ENCODE measurements at places on chromosomes 6 and 20.

- no peak for DNase-seq
These were observed 111.6 kb downstream of the SNX5 start for GRCh38 chr20:17856837-17857605.

GRCh38 chr6:44630125-44631028, 242.9 kb downstream of the CDC5L start:
- peak; percentile 39 for DNase-seq

GRCh38 chr6:99138445-99138844, 190.7 kb upstream of the FBXL4 start:
- DNase-seq, result no peak

DNA sequence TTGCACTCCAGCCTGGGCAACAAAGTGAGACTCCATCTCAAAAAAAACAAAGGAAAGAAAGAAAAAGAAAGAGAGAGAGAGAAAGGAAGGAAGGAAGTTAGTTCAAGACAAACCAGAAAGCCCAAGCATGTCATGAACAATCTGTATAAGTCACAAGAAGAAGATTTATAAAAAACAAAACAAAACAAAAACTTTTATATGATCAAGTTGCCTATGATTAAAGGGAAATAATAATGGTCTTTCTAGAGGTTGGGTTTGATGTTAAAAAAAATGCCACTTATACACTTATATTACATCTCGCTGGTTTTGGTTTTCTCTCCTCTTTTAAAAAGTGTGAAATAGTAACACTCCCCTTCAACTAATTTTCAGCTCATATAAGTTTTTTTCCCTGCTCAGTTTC, 146.2 kb upstream of the CARMIL1 start:
- DNase-seq, result no peak

DNA sequence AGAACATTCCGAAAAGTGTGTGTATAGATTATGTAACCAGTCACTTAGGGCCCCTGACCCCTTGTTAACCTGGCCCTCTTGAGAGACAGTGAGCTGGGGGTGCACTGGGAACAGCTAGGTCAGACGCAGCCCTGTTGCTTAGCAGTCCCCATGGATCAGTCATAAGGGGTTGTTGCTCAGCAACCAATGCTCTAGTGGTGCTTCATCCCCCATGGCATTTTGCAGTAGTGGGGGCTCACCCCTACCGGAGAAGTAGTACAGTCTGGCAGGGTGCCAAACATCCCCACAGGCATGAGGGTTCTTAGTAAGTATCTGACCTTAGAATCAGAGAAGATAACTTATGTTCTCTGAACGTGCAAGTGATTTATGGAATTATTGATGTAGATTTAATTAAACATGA, 12.3 kb downstream of the PKIB start:
- DNase-seq, result no peak

DNA sequence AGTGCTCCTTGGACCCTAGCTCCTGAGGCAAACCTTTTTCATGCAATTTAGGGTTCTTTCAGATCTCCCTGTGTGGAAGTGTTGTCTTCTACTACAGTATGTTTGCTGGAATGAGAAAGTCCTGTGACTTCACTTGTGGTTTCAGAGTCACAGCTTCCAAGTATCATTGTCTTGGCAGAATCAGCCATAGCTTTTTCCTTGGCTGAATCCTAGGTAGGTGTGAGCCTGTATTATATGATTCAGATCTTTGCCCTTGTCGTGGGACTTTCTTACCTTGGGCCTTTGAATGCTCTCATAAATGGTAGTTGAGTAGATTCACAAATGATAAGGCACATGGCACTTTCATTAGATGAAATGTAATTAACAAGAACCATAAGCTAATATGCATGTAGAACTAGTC, 16.5 kb downstream of the CARMIL1 start:
- no peak for DNase-seq

GRCh38 chr6:29486577-29486976, 1.2 kb downstream of the MAS1L start:
- no peak for DNase-seq

- DNase-seq, result no peak
These were observed 40.5 kb downstream of the BEND6 start for GRCh38 chr6:56995347-56995902.

GRCh38 chr6:33425668-33426577, 6.1 kb downstream of the SYNGAP1 start:
- peak; percentile 68 for DNase-seq

DNA sequence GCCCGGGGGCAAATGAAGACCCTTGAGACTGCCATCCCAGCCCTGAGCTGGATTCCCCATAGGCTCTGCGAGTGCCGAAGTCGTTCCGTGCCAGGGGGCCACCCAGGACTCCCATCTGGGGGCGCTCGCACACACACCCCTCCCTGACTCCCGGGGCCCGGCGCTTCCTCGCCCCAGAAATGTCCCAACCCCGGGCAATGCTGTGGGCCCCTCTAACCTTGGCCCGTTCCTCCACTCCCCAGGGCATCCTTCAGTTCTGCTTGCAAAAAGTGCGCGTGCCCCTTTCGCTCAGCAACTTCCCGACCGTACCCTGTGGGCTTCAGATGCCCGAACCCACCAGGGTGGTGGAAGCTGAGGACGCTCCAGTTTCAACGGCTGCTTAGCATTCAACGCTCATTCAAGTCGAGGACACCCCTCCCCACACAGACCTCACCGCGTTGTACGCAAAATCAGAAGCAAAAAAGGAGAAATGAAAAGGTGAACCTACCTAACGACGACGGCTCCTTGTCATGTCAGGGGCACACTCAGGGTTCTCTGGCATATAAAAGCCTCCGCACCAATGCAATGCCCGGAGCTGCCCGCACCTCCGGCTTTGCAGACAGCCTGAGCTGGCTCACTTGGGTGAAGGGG, 25.3 kb downstream of the RIPOR2 start:
- no peak for DNase-seq

DNA sequence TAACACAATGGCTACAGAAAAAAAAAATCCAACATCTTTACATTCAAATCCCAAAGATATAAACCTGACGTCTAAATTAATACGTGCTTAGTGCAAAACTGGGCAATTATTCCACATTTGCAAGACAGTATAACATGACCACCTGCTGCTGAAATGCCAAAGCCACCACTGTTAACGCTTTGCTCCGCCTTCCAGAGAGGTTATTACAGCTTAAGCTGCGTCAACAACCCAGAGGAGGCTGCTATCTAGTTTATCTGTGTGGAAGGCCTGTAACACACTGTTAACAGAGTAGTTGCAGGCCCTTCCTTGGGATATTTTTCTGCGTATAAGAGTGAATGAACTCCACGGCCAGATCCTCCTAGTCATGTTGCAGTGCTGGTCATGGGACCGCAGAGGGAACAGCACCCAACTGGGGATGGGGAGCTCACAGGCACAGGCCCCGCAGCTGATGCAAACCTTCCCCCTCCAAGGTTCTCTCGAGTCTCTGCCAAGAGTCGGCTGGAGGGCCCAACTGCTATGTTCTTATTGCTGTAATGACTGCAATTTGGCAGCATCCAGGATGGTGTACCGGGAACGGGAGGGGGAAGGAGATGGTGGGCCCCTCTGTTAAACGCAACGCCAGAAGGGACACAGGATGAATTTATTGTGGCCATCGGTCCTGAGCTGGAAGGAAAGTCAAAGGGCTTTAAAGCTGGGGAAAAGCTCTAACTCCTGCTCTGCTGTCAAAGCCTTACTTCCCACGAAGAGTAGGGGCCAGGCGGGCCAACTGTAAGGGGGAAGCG, 993 bp upstream of the NCOA7 start:
- peak; percentile 74 for DNase-seq

- no peak for DNase-seq
These were observed 29.4 kb upstream of the KIF3B start for GRCh38 chr20:32248043-32248442.

DNA sequence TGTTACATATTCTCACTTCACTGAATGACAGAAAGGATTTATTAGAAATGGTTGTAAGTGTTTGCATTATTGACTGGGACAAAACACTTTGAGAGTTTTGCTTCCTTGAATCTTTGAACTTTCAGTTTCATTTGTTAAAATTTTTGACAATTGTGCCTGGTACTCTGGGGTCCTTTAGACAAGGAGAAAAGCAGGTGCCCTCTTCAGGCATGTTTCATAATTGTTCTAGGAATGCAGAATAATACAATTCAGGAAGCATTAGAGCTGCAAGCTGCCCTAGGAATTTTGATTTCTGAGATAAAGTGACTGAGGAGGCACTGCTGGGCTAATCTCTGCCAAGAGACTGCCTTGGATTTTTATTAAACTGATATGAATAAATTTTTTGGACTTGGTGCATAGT, 49.7 kb downstream of the TOP1 start:
- DNase-seq, result peak; percentile 12

GRCh38 chr20:21633829-21634228, 71.6 kb upstream of the PAX1 start:
- no peak for DNase-seq

DNA sequence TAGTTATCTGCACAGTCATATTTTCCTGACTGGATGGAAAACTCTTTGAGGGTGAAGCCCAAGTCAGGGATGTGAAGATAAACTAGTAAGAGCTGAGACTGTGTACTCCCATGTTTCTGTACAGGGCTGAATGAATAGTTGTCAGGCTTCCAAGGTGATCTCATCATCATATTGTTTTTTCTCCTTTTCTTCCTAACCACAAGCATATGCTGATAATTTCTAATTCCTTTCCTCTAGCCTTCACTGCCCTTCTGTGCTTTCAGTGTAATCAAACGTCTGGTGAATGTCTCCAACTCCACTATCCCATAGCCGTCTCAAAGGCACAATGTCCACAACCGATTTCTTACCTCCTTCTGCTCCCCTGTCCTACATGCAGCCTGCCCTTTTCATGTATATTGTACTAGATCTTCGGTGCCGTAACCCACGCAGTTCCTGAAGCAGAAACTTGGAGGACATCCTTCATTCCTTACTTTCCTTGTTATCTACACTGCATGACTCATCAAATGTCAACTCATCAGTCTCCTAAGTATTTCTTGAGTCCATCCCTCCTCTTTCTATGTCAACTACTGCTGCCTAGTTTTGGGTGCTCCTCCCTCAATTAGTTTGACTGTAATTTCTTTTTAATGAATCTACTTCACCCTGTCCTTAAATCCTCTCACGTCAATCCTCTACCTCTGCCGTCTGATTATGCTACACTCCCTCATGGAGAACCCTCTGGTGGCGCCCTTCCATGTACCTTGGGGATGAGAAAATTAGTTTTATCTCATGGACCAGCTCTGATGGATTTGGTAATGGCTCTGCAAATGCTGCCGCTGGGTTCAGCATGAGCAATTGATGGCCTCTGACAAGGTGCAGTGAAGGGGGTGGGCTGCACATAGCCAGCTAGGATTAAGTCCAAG, 21.9 kb downstream of the NCOA7 start:
- DNase-seq, result peak; percentile 19

DNA sequence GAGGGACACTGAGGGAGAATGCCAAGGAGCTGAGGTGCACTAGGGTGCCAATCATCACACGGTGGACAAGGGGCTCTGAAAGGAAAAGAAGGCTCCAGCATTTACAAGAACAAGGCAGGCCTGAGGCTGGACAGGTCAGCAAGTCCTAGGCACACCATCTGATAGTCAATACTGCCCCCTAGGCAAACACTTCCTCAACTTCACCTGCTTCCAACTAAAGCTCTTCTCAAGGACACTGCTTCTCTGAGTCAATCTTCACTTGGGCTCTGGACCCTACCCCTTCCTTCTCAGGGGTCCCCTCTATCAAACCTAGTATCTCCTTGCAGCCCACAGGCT, 37.7 kb upstream of the SLC4A11 start:
- peak; percentile 5 for DNase-seq

DNA sequence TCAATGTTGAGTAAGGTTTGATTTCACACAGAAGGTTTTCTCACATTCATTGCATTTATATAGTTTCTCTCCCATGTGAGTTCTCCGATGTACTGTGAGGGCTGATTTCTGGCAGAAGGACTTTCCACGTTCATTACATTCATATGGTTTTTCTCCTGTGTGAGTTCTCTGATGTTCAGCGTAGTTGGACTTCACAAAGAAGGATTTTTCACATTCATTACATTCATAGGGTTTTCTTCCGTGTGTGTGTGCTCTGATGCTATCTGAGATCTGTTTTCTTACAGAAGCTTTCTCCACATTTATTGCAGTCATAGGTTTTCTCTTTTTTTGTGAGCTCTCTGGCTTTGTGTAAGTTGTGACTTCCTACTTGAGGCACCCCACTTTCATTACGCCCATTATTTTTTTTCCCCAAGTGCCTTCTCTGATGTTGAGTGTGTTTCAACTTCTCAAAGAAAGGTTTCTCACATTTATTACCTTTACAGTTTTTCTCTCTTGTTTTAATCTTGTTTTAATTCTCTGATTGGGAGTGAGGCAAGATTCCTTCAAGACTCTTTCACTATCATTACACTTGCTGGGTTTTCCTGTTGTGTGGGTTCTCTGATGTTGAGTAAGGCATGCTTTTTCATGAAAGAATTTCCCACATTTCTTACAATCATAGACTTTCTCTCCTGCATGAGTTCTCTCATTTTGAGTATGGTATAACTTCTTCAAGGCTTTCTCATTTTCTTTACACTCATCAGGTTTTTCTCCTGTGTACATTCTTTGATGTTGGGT, 50.0 kb upstream of the ELMO2 start:
- no peak for DNase-seq

DNA sequence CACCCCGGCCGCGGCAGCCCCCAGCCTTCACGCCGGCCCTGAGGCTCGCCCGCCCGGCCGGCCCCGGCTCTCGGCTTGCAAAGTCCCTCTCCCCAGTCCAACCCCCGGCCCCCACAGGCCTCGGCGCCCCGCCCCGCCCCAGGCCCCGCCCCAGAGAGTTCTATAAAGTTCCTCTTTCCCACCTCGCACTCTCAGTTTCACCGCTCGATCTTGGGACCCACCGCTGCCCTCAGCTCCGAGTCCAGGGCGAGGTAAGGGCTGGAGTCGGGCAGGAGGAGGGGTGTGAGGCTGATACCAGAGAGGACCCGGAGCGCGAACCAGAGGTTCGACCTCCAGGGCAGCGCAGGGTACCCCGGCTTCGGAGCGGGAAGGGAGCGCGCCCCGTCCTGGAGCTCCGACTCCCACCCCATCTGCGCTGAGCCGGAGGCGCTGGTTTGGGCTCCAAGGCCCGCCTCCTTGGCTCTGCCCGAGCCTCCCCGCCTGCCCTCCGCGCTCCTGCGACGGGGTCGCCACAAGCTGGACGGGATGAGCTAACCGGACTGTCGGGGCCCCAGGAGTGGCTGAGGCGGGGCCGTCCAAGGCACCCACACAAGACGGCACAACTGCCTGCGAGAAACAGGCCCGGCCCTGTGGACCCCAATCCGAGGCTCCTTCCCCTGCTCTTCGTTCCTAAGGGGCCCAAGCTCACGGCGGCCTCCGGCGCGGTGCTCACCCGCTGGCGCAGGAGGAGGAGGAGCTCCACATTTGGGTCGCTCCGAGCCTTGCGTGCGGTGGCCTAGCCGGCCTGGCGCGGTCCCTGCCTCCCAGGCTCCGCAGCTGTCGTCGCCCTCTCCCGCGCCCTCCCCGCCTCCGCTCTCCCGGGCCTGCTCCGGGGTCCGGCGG, at the start of gene IRF4:
IRF4 (plus strand) TSS at position 194 of the 882 bp plus-strand sequence. CDS start 1,401 bp downstream, outside the sequence.
- DNase-seq, result no peak

DNA sequence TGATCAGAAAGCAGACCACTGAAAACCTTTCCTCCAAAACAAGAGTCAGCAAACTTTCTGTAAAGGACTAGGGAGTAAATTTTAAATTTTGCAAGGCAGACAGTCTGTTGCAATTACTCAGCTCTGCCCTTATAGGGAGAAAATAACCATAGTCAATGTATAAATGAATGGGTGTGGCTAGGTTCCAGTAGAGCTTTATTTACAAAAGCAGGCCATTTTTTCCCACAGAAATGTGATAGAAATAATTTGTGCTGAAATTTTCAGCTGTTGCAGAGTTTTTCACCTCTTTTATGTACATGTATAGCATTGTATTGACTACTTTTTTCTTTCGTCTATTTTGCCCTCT, 7.7 kb downstream of the AMD1 start:
- DNase-seq, result no peak

- DNase-seq, result no peak
These were observed 4.6 kb upstream of the REV3L start for GRCh38 chr6:111487661-111488060.

- DNase-seq, result no peak
These were observed 815 bp upstream of the ITPR3 start for GRCh38 chr6:33620158-33620855.

All from midbrain (tissue), 1 donor.